ENCODE measurements at places on chromosomes 4 and X.

DNA sequence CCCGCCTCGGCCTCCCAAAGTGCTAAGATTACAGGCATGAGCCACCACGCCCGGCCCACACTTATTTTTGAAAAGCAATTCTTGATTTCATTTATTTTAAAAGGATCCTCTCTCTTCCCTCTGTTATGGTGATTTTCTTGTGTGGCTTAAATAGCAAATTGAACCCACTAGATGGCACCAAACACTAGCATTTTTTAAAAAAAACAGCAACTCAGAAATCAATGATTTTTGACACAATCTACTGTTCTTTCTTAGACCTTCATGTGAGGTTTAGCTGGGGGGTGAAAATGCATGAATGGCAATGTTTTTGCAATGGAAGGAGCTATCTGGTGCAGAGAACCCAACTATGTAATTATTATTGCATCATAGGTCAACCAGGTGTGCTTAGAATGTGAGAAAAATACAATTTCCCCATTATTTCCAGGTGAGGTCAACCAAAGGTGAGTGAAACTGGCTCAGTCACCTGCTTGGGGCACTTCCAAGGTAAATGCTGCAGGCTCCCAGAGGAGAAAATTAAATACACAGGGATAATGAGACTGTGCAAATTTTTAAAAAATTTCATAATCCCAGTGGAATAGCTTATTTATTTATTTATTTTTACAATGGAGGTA lies 226.7 kb upstream of the PRKX start:
- DNase-seq, result no peak

GRCh38 chr4:113049421-113050370 lies at the start of gene ANK2:
TSS of gene ANK2 (plus strand) at chr4:113049653. CDS start at chr4:113049729, 76 bp downstream.
- no peak for DNase-seq

GRCh38 chrX:16843208-16843909 lies 26.8 kb downstream of the RBBP7 start:
- DNase-seq, result no peak

- no peak for DNase-seq
Measured at GRCh38 chr4:183347146-183347545, 24.9 kb upstream of the CLDN24 start.

DNA sequence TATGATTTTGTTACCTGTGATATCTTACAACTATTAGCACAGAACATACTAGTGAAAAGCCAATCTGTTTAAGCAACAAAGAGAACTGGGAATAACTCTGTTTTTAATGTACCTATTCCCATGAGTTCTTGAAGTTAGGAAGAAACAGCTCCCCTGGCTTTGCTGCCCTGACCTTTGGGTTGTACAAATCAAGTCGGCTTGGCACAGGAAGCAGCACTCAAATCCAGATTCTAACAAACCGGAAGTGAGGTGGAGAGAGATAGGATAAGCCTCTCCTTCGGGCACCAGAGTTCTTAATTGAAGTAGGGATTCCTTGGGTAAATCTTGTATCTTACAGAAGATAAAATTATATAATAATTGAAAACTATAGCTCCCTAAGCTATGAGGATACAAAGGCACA lies 144.8 kb upstream of the CPEB2 start:
- no peak for DNase-seq

- DNase-seq, result no peak
Measured at GRCh38 chr4:101286663-101287062, 60.7 kb downstream of the PPP3CA start.

DNA sequence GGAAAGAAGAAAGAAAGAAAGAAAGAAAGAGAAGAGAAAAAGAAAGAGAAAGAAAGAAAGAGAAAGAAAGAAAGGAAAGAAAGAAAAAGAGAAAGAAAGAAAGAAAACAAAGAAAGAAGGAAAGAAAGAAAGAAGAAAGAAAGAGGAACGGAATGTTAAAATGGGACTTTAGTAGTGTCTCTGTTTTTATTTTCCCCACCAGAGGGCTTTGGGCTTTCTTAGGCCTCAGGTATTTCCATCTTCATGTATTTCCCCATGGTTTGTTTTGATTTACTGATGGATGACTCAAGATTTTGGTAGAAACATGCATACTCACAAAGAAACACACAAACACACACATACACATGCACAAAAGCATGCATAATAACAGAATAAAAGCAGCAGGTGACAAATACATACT lies 181.2 kb downstream of the AFF2 start:
- DNase-seq, result no peak

- DNase-seq, result no peak
Measured at GRCh38 chrX:134607523-134607922, 50.7 kb downstream of the PLAC1 start.

DNA sequence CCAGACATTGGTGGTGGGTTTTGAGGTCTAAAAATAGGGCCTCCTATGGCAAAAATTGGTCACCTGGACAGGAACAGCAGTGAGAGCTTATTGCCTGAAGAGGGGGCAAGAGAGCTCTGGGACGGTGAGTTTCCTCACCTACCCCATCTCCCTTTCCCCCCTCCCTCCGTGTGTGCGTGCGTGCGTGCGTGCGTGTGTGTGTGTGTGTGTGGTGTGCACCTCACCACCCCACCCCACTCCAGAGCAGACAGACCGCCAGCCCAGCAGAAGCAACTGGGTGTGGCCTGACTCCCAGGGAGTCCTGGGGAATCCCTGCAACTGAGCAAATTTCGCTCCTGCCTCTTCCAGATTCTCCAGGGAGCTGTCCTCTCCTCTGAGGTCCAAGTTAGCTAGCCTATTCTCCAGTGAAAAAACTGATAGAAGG lies 44.7 kb downstream of the PRPS1 start:
- peak; percentile 89 for DNase-seq

DNA sequence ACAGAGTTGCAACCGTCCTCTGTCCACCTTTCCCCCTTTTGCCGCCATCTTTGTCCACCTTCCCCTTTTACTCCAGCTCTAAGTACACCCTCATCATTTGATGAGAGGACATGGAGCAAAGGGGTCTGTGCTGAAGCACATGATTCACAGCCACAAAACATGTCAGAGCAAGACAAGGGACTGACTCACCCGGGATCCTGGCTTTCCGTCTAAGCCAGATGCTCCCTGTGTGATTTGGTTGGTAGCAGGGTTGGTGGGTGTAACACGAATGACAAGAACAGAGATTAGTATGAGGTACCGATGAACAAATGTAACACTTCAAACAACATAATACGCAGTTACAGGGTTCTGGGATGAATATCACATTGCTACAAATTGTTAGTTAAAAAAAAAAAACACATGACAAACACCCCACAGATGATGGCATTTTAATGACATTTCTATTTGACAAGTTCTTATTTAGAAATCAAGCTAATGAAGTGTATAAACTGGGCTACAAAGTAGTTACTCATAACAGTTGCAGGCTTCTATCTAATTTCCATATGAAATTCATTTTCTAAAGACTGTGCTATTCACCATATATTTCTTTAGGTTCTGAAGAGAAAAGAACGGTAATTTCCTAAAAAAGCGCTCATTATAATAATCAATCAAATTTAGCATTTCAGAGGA lies 71.4 kb upstream of the ETNPPL start:
- no peak for DNase-seq

DNA sequence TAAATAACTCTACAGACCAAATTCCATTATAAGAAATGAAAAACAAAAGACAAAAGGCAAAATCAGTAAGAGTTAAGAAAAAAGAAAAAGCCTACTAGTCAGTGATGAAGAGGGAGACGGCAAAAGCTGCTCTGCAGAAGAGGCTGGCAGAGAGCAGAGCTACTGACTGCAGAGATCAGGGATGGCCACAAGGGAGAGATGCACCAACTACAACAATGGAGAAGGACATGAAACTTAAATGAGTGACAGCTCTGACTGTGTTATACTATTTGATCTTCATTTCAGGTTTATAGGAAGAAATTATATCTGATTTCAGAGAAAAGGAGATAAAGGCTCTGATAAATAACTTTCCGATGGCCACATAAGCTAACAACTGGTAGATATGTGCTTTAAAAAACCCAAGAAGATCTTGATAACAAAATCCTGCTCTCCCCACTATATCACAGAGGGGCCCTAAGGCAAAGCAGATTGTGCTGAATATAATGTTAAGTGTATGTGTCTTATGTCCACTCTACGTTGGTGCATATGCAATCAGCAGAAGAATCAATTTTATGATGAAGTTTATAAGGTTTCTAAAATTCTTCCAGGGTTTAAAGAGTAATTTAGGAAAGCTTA lies 58.4 kb upstream of the COX18 start:
- DNase-seq, result peak; percentile 13

- DNase-seq, result no peak
Measured at GRCh38 chr4:91113130-91113706, 986.0 kb downstream of the CCSER1 start.

- DNase-seq, result no peak
Measured at GRCh38 chrX:52923781-52924241, 26.7 kb downstream of the FAM156B start.

- DNase-seq, result no peak
Measured at GRCh38 chr4:151951671-151952050, 190.9 kb upstream of the GATB start.

DNA sequence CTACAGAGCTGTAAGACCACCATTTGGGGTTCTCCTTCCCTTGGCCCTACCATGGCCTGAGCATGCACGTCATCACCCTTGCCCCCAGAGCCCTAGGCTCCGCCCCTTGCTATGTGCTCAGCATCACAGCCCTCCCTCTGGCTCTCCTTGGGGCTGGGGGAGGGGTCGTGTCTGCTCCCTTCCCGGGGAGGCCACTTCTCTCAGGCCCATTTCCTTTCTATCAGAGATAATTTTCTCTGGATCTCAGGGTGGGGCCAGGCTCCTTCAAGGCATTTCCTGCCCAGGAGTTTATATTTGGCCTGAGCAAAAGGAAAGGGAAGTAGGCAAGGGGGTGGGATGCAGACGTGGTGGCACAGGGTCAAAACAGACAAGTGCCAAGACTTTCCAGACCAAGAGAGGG lies 55.9 kb downstream of the STARD8 start:
- DNase-seq, result no peak

- no peak for DNase-seq
Measured at GRCh38 chr4:17497890-17498523, 13.9 kb downstream of the QDPR start.

- peak; percentile 6 for DNase-seq
Measured at GRCh38 chr4:54090804-54091623, 8.9 kb upstream of the GSX2 start.

- DNase-seq, result no peak
Measured at GRCh38 chr4:31803526-31804195, 1083.5 kb downstream of the PCDH7 start.

DNA sequence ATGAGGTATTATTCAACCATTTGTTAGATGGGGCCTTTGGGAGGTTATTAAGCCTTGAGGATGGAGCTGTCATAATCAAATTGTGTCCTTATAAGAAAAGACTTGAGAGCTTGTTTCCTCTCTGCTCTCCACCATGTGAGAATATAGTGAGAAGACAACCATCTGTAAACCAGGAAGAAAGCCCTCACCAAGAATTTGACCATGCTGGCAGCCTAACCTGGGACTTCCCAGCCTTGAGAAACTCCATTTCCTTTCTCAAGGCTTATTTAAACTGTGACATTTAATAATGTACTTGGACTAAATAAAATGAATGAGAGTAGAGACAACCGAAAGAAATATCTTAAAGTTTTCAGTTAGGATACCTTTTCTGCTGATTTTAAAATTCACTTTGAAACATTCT lies 83.7 kb upstream of the GC start:
- no peak for DNase-seq

DNA sequence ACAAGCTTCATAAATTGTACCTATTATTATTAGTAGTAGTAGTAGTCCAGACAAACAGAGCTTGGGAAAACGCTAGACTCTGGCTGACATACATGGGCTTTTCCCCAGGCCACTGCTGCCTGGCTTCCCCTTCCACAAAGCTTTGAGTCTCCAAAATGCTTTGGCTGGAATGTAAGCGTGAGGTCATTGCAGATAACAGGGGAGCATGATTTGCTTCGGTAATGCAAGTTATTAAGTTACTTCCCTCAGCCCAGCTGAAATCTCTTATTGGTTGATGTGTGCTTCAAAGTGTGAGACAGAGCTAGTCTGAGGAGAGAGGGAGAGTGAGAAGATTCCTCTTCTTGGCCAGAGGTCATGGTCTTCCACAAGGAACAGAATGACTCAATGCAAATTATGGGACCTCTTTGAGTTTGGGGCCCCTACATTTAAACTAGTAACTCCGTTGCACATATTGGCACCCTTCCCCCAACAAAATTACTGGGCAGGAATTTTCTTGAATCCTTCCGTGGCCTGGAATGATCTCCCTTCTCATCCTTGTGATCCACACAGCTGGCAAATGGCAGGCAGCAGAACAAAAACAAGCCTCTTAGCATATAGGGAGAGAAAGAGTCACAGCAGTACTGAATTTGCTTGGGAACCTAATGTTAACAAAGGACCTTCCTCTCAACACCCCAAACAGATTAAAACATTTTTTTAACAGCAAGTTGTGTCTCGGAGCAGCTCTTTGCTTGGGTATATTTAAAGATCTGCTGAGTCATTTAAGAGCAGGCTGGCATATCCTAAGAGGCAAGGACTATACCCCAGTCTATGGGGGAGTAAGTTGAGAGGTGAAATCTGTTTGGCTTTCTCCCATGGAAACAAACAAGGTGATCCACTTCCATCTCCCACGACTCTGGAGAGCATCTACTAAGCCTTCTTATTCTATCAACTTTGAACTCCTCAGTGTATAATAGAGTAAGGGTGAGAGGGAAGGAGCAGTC lies 19.9 kb downstream of the AR start:
- DNase-seq, result no peak

DNA sequence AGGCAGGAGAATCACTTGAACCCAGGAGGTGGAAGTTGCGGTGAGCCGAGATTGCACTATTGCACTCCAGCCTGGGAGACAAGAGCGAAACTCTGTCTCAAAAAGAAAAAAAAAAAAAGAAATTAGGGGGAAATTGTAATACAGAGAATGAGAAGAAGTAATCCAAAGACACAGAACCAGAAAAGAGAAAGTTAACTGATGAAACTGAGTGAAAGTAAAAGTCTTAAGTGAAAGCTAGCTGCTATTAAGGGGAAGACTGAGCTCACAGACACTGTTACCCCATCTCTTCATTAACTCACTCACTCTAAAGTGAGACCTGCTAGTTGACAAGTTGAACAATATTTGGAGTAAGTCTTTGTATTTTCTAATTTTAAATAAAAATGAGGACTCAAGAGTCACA lies 763.0 kb upstream of the PCDH10 start:
- no peak for DNase-seq

- no peak for DNase-seq
Measured at GRCh38 chr4:152780267-152780778, 569 bp downstream of the ARFIP1 start.

GRCh38 chrX:124386401-124386800 lies 40.0 kb downstream of the SH2D1A start:
- DNase-seq, result no peak

All from CD4-positive, alpha-beta T cell treated with Interleukin-15 for 4 hours (primary cell).